Right ventricle myocardium superior (tissue), 1 donor: ENCODE measurements at places on chromosomes 11 and 22. TPM values are rescaled to one million over a fixed set of nuclear protein-coding genes. Genes with fewer than 3 reads are reported as not detected.

Gene KRTAP5-11
- not detected for total RNA-seq

Gene CCDC73
- not detected for total RNA-seq

Gene TRIM34
- 1.6 TPM for total RNA-seq

Gene CD3E
- 0.38 TPM for total RNA-seq

Gene ALG8
- 15.8 TPM for total RNA-seq

Gene NRXN2
- 0.86 TPM for total RNA-seq

Gene GRM5
- 0.13 TPM for total RNA-seq

- no peak for DNase-seq
Observed at GRCh38 chr11:118111744-118112035, 24.9 kb upstream of the SMIM35 start.

DNA sequence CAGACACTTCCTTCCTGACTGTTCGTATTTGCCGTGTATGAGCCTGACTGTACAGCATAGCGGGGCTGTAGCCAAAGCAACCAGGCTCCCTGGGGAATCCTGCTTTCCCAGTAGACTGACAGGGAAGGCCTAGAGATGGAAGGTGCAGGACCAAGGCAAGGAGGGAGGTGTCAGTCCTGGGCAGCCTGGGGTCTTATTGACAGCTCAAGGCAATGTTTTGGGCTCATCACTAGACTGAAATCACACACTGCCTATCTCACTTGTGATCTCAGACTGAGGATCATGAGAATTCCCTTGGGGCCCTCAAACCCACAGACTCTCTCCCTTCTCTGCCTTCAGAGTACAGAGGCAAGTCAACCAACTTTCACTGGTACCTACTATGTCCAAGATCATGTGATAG lies 346.8 kb upstream of the NARS2 start:
- DNase-seq, result no peak

GRCh38 chr11:129815596-129816461 lies at the start of gene TMEM45B:
Gene TMEM45B (plus strand): TSS chr11:129815848. CDS start chr11:129852483, 36,635 bp downstream.
- no peak for DNase-seq

GRCh38 chr11:111977146-111978027 lies 40.2 kb downstream of the DIXDC1 start:
- DNase-seq, result peak; percentile 83

DNA sequence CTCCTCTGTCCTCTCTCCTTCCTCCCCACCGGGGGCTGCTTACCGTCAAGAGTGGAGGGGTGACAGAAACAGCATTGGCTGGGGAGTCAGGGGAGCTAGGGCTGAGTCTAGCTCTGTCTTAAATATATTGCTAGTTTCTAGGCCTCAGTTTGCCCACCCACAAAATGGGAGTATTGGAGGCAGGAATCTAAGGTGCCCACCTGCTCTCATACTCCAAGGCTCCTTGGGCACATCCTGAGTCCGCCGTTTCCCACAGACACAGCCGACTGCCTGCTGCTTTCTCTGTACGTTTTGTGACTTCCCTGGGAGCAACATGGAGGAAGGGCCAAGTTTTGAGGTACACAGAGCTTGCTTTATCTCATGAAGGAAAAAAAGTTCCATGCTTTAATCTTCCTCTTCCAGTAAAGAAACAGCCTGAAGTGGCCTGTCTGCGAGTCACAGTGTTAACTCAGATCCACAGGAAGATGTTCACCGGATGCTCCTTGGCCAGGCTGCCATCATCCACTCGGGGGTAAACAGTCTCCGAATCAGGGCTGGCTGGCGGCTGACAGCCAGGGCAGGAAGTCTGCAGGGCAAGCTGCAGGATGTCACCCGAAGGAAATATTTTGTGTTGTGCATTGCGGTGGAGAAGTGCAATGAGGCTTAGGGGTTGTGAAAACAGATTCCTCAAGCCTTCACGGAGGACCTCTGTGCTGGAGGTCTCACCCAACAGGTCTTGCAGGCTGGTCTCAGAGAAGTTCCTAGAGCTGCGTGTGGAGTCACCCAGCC lies 11.0 kb upstream of the CERK start:
- DNase-seq, result peak; percentile 50

GRCh38 chr22:37223965-37224551 lies 11.8 kb upstream of the SSTR3 start:
- DNase-seq, result no peak

DNA sequence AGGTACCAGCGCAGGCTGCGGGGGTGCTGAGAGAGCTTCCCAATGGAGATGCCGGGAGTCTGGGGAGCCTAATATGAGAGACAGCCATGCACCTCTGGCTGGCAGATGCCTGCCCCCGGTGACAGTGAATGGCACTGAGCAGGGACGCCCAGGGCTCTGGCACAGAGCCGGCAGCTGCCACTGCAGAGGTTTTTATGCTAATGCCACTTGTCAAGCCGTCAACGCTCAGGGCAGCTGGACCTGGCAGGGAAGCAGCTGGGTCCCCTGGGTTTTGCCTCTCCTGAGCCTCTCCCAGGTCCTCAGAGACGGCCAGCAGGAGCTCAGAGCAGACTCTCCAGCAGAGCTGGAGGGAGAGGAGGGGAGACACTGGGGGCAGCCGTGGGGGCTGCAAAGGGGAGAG lies 573.6 kb downstream of the BUD13 start:
- peak; percentile 74 for DNase-seq

DNA sequence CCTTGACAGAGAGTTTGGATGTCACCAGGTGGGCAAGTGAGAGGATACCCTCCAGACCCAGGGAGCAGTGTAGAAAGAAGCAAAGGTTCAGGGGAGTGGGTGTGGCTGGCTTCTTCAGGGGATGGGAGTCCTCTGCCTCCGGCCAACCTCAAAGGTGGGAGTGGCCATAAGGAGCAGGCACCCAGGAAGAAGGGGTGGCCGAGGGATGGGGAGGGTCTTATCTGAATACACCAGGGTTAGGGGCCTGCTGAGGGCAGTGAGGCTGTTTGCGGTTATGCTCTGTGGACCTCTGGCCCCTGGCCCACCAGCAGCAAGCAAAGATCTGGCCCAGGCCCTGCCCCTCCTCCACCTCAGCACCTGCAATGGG lies 6.2 kb downstream of the NFAM1 start:
- no peak for DNase-seq

DNA sequence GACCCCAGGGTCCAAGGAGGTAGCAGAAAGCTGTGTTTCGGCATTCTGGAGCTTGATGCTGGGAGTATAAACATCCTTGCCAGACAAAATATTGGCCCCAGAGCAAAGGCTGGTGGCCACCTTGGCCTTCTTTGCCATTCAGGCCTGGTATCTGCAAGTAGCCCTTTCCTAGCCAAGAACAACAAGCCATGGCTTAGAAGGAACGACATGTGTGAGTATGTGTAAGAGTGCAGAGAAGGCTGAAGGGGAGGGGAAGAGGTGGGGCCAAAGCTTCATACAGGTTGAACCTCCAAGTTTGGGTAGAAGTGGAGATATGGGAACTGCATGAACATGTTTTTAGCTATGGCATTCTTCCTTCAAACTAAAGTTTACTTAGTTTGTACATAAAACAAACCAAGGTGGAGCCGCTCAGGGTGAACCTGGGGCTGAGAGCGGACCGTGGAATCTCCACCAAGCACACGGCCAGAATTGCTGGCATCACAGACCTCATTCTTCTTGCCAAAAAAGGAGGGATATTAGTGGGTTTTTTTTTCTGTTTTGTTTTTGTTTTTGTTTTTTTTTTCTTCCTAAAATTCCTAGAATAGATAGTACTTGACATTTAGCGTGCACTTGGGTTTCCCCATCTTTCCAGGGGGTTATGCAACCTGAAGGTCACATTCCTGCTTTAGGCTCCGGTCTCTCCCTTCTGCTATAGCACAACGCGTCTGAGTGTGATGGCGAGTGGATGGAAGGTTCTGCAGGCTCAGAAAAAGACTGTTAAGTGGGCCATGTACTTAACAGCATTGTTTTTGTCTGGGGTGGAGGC lies 70.9 kb downstream of the ADAMTS15 start:
- DNase-seq, result no peak

DNA sequence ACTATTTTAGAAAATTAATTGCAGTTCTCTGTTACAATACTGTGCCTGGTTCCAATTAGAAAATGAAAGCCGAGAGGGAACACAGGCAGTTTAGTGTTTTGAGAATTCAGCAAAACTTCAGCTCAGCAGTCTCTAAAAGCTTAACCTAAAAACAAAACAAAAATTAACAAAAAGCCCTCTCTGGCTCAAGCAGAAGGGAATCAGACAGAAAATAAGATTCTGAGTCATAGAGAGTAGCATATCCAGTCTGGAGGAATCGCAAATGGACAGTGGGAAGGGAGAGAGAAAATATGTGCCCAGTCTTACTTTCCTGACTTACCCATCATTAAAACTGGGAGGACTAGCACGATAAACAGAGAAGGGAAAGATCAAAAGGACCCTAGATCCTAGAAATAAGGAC lies 38.1 kb upstream of the CHRM4 start:
- no peak for DNase-seq

- no peak for DNase-seq
Observed at GRCh38 chr11:65773784-65774411, 6.9 kb downstream of the AP5B1 start.

DNA sequence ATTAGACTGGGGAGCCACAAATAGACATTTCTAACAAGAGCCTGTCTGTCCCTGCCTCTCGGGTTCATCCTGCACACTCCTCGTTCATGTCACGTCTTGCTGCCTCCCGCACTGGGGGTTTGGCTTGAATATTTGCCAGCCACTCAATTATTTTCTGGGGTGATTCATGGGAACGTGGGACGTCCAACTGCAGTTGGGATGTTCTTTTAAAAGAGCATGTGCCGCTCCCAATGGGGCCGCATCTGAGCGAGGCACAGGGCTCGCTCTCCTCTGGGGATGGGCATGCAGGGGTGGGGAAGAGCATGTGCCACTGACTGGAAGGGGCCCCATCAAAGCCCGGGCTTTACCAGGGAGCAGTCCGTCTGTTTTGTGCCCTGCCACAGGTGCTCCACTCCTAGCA lies 43.4 kb downstream of the PARVG start:
- no peak for DNase-seq

DNA sequence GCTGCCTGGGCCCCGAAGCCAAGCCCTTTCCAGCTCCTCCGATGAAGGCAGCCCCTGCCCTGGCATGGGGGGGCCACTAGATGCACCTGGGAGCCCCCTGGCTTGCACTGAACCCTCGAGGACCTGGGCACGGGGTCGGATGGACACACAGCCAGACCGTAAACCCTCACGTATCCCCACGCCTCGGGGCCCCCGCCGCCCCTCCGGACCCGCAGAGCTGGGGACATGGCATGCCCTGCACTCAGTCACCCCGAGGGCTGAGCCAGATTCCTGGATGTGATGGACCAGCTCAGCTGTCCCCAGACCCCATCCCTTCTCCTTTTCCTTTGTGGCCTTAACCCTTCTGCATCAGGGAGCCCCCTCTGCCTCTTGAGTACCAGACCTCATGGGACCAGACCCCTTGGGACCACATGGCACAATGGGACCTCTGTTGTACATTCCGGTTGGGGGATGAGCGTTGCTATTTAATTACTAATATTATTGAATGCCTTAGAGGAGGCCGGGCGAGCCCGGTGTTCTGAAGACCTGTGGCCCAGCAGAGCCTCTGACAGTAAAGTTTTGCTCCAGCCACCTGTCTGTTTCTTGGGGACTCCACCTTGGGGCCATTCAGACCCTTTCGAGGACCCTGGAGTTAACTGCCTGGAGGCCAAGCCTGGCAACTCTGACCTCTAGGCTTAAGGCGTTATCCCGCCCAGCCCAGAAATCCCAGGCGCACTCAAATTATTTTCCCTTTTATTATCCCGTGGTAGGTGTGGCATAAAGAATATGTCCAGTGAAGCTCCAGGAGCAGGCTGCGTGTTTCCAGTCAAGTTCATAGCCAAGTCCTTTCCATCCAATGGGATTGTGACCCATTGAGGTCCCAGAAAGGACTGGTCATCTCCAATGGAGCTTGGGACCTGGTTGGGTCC lies 3.0 kb downstream of the RASL10A start:
- DNase-seq, result no peak

DNA sequence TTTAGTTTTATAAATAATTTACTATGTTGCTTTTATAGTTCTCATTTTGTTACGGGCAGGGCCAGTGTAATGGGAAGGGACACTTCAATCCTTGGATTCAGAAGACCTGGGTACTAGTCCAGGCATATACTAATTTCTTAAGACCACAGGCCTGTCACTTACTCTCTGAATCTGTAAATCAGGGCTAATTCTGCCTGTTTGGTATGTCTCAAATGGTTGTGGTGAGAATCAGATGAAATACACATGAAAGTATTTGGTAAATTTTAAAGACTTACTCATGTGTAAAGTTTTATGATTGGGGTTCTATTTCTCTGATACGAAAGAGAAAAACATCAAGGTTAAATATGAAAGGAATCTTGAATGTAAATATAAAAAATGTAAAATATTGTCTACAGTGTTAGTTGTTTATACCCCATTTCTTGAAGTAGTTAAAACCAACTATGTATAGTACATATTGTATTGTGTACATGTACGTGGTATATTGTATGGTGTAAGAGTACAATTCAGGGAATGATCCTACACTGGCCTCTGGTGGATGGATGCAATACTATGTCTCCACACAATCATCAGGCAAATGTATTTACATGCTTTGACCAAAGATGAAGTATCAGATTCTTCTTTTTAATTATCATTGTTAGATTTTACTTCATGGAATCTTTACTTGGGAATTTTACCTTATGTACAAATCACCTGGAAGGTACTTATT lies 24.5 kb upstream of the RAG2 start:
- DNase-seq, result no peak

DNA sequence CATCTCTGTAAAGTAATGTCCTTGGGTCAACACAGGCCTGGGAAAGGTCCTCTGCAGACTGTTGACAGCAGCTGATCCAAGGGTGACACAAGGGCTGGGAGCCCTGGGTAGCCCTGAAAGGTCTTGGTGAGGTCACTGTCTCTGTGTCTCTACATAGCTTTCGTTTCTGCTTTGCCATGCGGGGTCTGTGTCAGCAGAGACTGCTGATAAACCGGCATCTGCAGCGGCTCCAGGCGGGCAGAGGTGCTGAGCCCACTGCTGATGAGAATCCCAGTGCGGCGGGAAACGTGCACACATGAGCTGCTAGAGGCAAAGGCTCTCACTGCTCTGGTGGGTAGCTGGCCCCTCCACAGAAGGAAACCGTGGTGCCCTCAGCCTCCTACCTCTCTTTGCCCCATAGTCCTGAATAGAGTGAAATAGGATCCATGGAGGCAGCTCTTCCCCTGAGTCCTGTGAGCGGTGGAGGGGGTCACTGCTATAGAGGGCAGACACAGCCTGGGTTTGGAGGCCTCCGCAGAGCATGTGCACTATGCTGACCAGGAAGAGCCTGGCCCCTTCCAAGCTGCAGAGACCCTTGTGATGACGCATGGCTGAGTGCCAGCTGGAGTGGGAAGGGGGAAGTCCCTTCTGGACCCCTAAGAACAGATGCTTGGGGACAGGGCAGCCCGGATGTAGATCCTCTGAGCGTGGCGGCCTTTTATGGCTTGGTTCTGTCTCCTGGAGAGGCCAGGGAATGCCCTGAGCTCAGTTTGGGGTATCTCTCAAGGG lies 17.8 kb upstream of the ST3GAL4 start:
- DNase-seq, result peak; percentile 40
